Thoracic aorta (tissue), 2 donors: ENCODE measurements at places on chromosomes 7 and 10.

GRCh38 chr10:11831520-11831951 lies 8.4 kb downstream of the PROSER2 start:
- no peak for DNase-seq

DNA sequence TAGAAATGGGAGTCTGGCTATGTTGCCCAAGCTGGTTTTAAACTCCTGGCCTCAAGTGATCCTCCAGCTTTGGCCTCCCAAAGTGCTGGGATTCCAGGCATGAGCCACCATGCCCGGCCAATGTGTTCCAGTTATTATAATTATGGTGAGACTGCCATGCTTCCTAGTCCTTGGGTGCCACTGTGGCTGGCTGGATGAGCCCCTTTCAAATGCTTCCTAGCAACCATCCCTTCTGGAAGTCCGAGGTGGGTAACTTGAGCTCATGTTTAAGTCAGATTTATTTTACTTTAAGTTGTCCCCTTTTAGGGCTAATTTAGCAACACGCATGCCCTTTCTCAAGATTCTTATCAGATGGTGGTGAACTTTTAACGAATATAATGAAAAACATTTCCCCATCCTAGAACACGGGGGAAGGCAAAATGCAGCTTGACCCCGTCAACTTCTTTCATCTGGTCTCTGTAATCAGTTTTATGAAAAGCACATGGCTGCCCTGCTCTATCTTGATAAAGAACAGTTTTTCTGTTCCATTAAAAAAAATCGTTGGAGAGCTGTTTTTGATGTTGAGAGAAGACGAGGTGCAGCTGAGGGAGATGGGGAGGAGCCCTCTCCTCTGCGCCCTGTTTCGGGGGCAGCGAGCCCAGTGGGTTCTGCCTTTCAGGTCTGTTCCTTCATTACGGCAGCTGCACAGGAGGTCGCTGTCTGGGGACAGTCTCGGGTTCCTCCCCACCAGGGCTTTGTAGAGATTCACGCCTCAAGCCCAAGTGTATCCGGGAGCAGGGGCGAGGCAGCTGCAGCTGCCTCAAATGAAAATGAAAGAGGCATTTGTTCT lies 61.0 kb upstream of the MKI67 start:
- no peak for DNase-seq

GRCh38 chr10:14253079-14253478 lies 77.6 kb downstream of the FRMD4A start:
- no peak for DNase-seq

- no peak for DNase-seq
These were observed 66.9 kb downstream of the CFAP46 start for GRCh38 chr10:132875435-132875834.

DNA sequence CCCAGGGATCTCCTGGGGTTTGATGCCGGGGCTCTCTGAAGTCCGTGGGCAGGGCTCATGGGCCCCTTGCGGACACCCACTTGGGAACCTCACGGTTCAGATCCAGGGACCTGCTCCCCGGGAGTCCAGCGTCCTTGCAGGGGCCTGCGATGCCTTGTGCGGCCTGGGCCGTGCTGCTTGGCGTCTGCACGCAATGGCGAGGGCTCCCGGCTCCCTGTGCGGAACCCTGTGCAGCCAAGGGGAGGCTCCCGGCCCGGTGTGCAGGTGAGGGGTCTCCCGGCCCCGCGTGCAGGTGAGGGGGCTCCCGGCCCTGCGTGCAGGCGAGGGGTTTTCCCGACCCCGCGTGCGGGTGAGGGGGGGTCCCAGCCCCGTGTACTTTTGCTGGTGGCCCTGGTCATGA lies 146.7 kb downstream of the DNAJB6 start:
- DNase-seq: no peak

GRCh38 chr10:3776796-3777571 lies 8.0 kb downstream of the KLF6 start:
- peak; percentile 76 for DNase-seq

DNA sequence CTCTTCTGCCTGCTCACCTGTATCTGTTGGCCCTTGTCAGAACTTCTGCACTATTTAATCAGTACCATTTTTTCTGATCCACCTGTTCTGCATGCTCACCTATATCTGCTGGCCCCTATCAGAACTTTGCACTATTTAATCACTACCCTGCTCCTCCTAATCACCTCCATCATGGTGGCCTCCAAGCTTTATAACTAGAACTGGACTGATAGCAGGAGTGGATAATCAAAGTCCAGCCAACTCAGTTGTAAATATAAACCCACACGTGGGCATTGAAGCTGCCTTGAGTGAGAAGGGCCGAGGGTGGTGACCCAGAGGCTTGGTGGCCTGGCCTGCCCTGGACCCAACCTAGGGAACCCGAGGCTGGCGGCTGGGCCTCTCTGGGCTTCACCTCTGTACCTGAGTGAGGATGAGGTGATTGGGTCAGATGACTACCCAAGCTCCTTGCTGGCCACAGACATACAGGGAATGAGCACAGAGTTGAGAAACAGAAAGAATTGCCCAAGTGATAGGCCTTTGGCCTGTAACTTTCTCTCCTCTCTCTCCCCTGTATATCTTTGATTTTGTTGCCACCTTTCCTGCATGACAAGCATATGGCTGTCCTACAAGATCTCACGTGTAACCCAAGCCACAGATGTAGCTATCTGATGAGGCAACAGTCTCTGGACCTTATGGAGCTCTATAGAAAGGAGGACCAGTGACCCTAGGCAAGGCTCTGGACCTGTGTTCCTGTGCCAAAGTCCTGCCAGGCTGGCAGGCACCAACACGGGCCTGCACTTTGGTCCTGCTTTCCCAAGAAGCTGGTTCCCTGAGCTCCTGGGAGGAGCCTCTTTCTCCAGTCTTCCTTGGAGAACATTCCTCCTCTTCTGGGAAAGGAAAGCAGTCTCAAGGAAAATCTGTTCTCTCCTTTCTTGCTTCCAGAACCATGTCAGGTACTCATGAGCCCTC lies 23.4 kb upstream of the FAM3C start:
- no peak for DNase-seq

DNA sequence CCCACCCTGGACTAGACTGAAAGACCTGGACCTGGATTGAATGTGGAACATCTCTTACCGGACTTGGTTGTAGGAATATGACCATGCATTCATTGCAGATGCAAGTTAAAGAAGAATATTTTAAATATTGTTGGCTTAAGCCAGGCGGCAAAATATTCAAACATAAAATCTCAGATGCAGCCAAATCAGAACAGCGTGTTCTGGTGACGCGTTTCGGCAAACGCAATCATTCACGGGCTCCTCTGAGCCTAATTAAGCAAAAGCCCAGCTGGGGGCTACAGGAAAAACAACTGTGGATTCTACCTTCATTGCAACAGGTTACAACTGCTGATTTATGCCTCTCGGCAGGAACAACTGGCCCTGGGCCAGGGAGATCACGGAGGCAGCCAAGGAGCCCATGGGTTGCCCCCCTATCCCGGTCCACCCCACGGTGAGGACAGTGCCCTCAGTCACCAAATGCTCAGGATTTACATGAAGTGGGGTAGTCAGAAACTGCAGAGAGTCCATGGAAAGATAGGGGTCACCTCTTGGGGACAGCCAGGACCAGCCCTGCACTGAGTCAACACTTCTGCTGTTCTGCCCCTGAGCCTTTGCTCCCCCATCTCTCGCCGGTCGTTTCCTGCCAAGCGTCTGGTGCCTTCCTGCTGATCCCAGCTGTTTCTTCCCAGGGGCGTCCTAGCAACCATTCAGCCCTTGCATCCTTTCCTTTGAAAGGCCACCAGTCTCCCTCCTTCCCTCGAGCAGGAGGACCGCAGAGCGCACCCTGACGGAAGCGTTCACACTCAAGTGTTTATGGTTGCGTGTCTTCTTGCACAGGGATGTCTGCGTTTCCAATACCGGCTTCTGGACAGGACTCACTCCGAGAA lies 64.4 kb upstream of the SFMBT2 start:
- no peak for DNase-seq

DNA sequence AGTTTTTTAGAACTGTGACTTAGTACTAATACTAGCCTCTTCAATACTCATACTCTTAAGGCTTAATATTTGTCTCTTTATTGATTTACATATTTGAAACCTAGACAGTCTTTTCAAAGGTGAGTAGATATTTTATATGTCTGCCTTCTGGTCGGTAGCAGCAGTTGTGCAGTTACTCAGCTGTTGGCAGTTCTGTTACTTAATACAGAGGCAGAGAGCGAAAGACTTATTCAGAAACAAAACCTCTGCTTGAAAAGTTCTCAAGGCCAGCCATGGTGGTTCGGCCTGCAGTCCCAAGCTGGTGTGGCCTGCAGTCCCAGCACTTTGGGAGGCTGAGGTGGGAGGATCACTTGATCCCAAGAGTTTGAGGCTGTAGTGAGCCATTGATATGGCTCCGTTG lies 84.2 kb downstream of the AUTS2 start:
- no peak for DNase-seq

DNA sequence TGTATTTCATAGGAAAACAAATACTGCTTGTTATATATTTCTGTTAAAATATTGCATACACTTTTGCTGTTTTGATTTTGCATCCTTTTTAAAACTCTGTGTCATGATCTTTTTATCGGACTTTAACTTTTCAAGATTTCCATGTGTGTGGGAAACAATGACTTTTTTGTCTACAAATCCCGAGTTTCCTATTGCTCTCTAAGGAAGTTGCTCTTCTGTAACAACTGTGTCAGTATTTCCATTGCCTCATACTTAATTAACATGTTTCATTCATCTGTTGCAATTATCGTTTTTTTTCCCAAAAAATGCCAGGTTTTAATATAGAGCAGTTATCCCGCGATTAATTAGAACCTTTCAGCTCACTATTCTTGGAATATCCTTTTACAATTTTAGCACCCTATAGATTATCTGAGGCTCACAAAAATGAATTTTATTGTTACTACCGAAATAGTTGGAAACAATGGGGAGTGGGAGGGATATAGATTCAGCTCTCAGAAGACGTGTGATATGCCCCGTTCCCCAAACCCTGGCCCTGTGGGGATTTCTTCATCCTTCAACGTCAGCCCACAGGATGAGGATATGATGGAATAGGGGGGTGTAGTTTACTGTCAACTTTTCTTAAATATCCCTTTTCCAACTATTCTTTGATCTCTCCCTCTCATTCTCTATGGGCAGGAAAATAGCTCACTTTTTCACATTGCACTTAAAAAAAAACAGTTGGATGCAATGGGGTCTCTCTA lies 297.6 kb upstream of the IGFBP3 start:
- no peak for DNase-seq

GRCh38 chr7:128029405-128029995 lies 1.7 kb downstream of the LRRC4 start:
- no peak for DNase-seq

GRCh38 chr10:71368643-71369042 lies 28.1 kb upstream of the CDH23 start:
- DNase-seq: no peak

DNA sequence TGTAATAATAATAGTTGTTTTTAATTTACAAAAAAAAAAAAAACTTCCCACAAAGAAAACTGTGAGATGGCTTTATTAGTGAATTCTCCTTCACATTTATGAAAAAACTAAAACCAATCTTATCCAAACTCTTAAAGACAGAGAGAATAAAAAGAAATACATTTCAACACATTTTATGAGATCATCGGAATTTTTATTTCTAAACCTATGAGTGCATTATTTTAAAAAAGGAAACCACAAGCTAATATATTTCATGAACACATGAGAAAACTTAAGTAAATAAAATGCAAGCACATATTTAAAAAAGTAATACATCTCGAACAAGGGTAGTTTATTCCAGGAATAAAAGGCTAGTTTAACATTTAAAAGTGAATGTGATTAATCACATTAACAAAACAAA lies 31.5 kb downstream of the C7orf25 start:
- no peak for DNase-seq

DNA sequence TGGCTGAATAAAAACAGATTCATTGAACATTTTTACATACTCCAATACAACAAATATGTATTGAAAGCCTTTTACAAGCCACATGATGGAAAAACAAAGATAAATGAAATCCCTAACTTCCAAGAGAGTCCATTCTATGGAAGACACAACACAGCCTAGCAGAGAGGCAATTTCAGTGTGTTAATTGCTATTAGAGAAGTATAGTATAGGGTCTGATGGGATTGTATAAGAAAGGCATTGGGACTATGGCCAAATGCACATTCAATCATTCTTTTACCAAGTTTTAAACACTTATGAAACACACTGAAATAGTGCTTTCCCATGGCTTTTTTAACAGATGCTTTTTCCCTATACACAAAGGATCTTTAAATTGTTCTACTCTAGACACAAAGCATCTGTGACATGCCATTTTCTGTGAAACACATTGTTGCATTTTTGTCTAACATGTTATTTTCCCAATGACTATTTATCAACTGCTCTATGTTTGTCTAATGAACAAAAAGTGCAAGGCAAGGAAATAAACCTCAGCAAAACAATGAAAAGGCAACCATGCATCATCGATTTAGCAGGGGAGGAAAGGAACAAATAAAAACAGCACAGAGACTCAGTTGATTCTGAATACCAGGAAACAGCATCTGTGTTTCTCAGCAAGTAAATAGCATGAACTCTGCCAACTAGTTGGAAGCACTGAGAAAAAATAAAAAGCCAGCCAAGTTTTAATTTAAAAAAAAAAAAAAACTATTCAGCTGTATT lies 42.4 kb upstream of the PHYHIPL start:
- no peak for DNase-seq

DNA sequence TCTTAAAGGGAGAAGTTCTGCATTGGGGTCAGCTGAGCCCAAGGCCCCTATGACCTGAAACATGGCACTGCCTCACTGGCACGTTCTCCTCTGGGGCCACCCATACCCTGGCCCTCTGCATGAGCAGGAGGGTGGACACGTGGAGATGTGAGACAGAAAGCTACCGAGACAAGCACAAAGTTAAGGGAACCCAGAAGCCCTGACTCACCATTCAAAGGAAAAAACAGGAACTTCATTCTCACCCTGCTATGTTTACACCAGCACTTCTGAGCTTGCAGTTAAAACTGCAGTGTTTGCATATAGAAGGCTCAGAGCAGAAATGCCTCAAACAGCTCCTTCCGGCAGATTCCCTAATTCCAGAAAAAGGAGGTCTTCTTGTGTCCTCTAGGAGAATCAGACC lies 41.7 kb downstream of the DENND11 start:
- DNase-seq: no peak

DNA sequence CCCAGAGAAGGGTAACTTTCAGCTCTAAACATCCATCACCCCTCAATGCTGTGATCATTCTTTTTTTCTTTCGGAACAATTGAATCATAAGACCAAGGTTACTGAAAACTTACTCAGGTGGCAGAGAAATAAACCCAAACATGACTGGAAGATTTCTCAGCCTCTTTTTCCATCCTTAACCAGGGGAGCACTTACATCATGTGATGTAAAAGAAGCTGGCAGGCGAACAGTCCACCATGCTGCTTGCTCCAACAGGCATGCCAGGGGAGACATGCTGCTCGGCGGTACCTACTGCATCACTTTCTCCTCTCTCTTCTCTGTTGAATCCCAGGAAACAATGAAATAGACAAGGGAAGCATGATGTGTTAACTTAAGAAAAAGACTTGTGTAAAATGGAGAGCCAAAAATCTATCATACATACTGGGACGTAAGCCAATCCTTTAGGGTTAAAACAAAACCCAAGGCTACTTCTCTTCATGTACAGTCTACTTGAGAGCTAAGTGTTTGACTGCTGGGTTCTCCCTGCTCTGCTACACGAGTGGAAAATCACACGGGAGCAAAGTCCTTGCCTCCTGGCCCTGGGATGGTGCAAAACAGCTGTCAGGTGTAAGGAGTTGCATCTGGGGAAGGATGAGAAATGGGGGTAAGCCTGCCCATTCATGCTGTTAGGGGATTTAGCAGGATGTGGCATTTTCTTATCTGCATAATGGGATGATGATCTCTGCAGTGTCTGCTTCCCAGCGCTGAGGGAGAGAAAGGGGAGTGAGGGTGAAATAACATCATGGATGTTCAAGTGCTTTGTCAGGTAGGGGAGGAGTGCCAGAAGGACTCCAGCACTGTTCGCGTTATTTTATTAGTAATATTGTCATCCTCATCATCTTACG lies 64.3 kb upstream of the ZNF438 start:
- DNase-seq: no peak

GRCh38 chr10:7913126-7913872 lies 95.0 kb downstream of the TAF3 start:
- DNase-seq: no peak
